Activated CD8-positive, alpha-beta memory T cell treated with anti-CD3 and anti-CD28 coated beads for 24 hours (primary cell): ENCODE measurements at places on chromosomes 12 and 14.

DNA sequence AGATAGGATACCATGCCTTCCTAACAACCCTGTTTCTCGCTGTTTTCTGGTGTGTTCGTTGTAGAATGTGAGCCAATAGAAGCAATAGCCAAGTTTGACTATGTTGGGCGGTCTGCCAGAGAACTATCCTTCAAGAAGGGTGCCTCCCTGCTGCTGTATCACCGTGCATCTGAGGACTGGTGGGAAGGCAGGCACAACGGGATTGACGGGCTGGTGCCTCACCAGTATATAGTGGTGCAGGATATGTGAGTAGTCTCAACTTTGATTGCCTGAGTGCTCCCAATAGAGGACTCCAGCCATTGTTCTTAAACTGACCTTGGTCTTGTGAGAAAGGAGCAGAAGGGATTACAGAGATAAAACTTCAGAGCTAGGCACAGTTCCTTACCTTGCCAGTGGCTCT, 96.2 kb downstream of the KICS2 start:
- no peak for DNase-seq

GRCh38 chr14:72513965-72514659, 379.8 kb downstream of the DPF3 start:
- no peak for DNase-seq

- DNase-seq, result no peak
These were observed 42.8 kb downstream of the STXBP6 start for GRCh38 chr14:25006961-25007795.

DNA sequence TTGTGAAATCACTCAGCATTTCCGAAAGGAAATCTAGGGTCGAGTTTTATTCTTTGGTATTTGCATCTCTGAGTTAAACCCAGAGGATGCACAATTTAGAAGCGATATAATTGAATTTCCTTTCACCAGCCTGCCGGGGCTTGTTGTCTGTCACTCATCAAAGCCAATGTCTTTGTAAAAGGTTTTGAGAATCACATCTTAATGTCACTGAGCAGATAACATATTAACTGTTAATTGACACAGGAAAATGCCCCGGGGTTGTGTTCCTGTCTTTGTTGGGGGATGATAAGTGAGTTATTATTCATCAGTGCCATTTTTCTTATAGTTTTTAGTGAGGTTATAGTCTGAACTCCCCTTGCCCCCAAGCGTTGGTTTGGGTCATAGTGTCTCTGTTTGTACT, 73.4 kb downstream of the DUSP6 start:
- DNase-seq, result no peak

GRCh38 chr12:89863493-89863938, 154.9 kb upstream of the ATP2B1 start:
- DNase-seq, result peak; percentile 68
